ENCODE measurements at places on chromosomes 7 and 10. TPM values are rescaled to one million over a fixed set of nuclear protein-coding genes. Genes with fewer than 3 reads are reported as not detected.

GRCh38 chr10:58818900-58819299 is 306.2 kb downstream of the BICC1 start:
- DNase-seq = no peak

GRCh38 chr10:50554376-50554994 is 69.3 kb downstream of the SGMS1 start:
- DNase-seq = no peak

DNA sequence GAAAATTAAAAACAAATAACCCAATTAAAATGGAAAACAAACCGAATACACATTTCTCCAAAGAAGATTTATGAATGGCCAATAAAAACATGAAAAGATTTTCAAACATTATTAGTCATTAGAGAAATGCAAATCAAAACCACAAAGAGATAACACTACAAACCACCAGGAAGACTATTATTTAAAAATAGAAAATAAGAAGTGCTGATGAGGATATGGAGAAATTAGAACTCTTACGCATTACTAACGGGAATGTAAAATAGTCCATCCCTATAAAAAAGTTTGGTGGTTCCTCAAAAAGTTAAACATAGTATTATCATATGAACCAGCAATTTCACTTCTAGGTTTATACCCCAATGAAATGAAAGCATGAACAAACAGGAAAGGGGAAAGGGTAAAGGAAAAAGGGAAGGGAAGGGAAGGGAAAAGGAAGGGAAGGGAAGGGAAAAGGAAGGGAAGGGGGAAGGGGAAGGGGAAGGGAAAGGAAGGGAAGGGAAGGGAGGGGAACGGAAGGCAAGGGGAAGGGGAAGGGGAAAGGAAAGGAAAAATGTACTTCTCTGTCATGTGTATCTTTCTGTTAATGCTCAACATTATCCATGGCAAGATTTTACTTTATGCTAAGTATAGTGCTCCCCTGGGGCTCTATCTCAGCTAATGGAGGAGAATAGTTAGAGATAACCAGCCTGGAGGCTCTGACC is 125.3 kb upstream of the RSU1 start:
- no peak for DNase-seq

DNA sequence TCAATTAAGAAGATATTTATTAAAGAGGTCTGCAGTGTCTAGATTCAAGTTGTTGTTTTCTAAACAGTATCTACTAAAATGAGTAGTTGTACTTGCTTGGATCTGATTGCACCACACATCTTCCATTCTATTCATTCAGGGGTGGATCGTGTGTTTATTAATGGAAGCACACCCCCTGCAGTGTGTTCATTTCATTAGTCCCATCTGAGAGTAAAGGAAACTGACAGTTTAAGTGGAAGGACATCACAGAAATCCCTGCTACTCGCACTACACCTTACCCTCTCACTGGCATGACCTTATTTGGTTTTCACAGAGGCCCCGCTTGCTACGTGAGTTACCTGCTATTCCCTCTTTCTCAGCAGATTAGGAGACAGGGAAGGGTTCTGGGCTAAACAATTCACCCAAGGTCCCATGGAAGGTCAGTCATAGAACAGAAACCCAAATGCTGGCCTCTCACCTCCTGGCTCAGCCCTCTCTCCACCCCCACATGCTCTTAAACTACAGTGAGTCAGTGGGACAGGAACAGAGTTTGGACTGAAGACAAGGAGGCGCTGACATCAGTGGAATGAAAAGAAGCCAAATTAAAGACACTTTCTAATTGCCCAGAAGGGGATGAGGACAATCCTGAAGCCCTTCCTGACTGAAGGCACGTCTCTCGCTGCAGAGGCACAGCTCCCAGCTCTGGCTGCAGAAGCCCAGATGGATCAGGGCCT is 369.2 kb upstream of the NRP1 start:
- no peak for DNase-seq

- no peak for DNase-seq
Observed at GRCh38 chr10:101939008-101939648, 95.5 kb upstream of the KCNIP2 start.

DNA sequence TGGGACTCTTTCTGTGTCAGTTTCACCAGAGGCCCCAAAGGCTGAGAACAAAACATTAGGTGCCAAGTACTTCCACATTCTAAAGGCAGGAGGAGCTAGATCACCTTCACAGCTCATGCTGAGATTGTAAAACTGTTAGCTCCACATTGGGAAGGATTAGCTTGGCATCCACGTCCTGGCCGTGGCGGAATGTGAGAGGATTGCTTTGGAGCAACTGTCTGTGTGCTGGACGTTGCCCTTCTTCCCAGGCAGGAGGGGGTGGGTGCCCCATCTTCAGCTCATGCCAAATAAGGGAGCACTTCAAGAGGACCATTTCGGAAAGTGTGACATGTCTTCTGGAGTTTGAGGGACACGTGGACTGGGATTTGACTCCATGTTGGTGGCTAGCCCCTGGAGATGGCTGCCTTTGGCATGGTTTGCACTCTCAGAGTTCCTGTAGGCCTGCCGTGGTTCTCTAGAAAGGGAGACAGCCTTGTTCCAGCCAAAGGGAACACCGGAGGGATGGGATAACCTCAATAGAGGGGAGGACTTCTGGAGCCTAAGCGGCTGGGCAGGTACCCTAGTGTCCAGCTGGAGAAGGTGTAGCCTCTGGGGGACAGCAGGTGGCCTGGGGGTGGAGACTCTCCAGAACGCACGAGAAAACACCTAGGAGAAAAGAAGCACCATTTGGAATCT is 19.9 kb upstream of the FMC1 start:
- DNase-seq = no peak

GRCh38 chr10:103843045-103843444 is 12.3 kb downstream of the SH3PXD2A start:
- DNase-seq = no peak

DNA sequence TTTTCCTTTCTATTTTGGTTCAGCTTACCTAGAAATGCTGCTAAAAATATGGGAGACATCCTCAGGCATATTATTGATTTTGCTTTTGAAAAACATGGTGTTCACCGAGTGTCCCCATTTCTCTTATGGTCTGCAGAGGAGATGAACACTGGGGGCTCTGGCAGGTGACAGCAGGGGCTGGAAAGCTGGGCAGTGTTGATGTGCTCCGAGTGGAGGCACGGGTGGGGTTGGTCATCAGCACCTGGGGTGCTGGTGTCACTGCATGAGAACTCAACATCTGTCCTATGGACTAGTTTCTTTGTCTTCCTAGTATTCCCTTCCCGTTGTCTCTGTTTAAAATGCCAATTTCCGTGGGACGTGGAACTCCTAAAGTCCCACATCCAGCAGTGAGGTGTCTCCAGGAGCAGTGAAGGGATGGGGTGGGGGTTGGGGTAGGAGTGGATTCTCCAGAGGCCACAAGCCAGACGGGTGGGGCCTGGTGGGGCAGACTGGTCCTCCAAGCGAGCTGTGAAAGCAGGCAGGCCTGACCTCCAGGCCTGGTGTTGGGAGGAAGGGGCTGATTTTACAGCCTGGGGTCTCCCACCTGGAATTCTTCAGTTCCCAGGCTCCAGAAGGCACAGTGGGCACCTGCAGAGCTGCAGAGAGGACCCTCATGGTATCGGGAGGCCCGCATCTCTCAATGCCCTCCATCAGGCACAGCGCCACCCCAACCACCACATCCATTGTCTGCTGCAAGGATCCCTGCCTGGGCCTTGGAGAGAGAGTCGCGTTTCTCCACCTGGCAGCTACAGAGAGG is 24.4 kb downstream of the ZNF775 start:
- no peak for DNase-seq

GRCh38 chr7:80230327-80230726 is 95.7 kb downstream of the GNAI1 start:
- no peak for DNase-seq

DNA sequence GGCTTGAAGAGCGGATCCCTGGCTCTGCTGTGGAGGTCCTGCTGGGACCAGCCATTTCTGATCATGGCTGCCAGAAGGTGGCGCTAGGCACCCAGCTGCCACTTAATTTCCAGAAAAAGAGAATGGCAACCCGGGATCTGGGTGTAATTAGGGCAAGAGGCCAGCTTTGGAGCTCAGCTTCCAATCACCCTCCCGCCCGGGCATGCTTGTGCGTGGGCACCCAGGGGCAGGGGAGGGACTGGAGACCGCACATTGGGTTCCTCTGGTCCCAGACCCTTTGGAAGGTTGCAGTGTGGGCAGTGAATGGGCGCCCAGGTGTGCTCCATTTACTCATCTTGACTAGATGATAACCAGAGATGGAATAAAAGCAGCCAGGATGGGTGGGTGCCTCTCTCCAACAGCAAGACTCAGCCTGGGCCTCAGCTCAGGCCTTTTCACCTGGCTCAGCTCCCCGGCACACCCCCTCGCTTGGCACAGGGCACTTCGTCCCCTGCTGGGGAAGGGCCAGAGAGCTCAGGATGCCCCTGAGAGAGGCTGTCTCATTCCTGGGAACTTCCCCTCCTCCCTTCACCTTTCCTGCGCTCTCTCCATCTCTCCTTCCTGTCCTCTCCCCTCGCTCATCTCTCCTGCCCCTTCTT is 14.7 kb downstream of the FAM241B start:
- DNase-seq = peak; percentile 89

- no peak for DNase-seq
Observed at GRCh38 chr10:124916098-124916584, 25.8 kb upstream of the ZRANB1 start.

DNA sequence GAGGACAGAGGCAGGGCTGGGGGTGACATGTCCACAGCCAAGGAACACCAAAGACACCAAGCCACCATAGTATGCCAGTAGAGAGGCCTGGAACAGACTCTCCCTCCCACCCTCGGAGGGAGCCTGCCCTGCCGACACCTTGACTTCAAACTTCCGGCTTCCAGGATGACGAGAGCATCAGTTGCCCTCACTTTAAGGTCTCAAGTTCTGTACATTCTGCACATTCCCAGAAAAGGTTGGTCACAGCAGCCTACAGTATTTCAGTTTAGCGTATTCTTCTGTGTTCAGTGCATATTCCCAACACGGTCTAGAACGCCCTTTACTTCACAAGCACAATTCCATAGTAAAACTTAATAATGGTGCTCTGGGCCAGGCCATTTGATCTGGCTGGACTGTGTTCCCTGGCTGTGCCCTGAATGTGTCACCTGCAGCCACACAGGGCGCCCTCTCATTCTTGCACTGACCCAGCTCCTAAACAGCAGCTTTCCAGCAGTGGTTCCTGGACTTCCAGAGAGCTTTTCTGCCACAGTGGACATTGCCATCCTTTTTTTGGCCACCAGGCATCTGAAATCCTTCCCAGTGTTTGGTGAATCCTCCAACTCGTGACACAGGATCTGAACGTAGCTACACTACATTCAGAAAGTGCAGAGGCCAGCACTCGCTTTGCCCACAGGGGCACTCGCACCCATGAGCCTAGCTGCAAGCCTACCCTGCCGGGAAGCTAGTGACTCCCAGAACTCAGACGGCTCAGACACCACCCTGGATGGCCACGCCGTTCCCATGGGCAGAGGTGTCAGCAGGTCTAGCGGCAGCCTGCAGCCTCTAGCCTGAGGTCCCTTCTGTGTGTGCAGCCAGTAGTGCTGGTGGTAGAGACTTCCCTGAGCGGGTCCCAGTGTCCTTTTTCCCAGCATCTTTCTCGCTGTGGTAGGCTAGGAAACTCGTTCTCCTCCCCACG is 36.4 kb upstream of the INSIG1 start:
- no peak for DNase-seq

DNA sequence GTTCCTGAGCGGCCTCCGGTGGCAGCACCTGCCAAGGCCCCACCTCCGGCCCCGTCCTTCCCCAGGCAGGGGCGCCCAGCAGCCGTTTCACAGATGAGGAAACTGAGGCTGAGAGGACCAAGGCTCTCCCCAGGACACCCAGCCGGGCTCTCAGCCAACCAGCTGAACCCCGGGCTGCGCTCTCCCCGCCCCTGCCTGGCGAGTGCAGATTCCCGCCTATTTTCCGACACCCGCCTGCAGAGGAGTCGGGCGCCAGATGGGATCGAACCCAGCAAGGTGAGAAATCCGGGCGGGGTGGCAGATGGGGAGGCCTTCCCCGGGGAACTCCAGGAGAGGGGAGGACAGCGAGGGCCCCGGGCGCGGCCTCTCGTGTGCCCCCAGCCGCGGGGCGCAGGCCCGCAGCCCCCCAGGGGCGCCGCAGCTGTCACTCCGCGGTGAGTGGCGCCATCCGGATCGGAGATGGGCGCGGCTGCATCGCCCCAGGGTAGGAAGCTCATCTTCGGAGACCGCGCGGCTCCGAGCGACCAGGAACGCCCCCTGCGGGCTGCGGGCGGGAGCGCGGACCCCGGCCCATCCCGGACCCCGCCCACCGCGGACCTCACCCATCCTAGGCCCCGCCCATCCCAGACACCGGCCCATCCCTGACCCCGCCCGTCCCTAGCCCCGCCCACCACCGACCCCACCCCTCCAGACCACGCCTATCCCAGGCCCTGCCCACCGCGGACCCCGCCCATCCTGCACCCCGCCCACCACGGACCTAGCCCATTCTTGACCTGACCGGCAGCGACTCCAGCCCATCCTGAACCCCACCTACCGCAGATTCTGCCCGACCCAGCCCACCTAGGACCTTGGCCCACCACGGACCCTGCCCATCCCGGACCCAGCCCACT is 90.3 kb downstream of the MICALL2 start:
- no peak for DNase-seq

DNA sequence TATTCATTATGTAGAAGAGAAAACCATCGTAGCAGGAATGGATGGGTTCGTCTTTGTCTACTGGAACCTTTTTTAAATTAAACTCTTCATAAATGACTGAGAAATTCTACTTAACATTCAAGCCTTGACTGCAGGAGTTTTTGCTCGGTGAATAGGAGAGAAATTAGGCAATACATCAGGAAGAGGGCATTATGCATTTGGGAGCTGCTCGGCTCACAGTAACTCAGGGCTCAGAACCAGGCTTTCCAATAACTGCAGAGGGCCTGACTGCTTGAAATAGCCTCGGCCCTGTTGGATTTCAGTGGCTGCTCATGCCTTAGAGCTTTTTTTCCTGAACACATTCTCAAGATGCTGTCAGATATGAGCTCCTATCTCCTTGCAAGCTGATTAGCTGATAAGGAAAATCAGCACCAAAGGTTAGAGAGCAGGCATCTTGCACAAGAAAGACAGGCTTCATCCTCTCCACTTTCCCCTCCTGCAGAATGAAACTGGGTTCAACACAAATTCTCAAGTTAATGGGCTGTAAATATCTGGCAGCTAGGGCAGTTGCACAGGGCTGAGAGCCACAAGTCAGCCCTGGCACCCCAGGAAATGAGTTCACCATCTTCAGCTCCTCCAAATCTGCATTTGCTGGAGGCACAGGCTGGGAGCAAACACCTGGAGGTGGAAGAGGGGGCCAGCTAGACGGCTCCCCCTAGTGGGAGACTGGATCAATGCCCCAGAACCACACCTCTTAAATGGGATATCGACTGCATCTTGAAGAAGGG is 24.3 kb downstream of the TECTB start:
- no peak for DNase-seq

GRCh38 chr7:131616487-131617200 is 60.2 kb upstream of the PODXL start:
- no peak for DNase-seq

GRCh38 chr7:151823566-151824372 is 53.1 kb downstream of the PRKAG2 start:
- no peak for DNase-seq

The GPR15LG gene
- not detected for total RNA-seq

The C10orf105 gene
- not detected for total RNA-seq

The CTAGE6 gene
- 0.60 TPM for total RNA-seq

The EBF3 gene
- total RNA-seq = 0.63 TPM

The PODXL gene
- 23.9 TPM for total RNA-seq

The ABCB1 gene
- total RNA-seq = not detected

The ASZ1 gene
- total RNA-seq = not detected

The DRGX gene
- total RNA-seq = not detected

The PAX4 gene
- total RNA-seq = not detected

The BMPR1A gene
- 75.5 TPM for total RNA-seq

The OR9A2 gene
- not detected for total RNA-seq

The NEUROG3 gene
- not detected for total RNA-seq

All from osteocyte (in vitro differentiated cells).